ENCODE measurements at places on chromosomes 6 and 20.
A peak's percentile ranks its signal among the peaks of the same experiment; 100 is the strongest.

DNA sequence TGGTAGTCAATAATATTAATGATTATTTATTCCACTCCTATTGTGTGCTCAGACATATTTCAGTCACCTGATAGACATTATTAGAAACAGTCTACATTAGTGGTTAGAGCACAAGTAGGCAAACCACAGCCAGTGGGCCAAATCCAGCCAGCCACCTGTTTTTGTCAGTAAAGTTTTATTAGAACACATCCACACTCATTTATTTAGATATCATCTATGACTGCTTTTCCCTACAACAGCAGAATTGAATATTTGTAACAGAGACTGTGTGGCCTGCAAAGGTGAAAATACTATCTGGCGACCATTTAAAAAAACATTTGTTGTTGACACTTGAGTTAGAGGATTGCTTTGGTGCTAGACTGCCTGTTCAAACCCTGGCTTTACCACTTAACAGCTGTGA lies 220.0 kb upstream of the ZFP64 start:
- DNase-seq, result no peak

GRCh38 chr6:2877960-2878359 lies 25.1 kb downstream of the SERPINB9 start:
- no peak for DNase-seq

DNA sequence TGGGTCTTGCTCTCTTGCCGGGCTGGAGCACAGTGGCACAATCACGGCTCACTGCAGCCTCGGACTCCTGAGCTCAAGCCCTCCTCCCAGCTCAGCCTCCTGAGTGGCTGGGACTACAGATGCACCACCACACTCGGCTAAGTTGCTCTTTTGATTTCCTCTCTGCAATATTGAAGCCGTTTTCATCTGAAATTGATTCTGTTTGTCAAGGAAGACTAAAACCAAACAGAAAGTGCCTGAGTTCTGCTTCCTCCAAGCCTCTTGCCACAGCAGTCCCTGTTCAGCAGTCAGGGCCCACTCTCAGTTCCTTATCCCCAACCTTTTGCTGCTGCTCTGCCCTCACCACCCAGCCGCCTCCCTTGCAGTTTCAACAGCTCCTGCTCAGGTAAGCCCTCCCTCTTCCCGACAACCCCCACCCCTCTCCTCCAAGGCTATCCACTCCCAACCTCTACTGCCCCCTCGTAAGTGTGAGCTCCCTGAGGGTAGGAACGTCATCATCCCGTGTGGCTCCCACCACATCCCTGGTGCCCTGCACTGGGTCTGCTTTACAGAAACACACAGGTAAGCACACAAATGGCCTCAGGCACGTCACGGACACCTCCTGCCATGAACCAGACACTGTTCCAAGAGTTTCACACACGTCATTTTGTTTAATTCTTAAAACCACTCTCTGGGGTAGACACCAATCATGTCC lies 70.7 kb upstream of the TAB2 start:
- no peak for DNase-seq

DNA sequence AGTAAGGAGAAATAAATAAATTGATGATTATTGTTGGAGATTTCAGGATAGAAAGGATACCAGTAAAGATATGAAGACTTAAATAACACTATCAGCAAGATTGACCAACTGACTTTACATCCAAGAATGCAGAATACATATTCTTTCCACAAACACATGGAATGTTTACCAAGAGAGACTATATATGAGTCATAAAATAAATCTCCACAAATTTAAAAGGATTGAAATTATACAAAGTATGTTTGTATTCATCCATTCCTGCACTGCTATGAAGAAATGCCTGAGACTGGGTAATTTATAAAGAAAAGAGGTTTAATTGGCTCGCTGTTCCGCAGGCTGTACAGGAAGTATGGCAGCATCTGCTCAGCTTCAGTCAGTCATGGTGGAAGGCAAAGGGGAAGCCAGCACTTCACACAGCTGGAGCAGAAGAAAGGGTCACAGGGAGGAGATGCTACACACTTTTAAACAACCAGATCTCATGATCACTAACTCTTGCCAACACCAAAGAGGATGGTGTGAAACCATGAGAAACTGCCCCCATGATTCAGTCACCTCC lies 56.7 kb upstream of the TNFRSF21 start:
- DNase-seq, result no peak

DNA sequence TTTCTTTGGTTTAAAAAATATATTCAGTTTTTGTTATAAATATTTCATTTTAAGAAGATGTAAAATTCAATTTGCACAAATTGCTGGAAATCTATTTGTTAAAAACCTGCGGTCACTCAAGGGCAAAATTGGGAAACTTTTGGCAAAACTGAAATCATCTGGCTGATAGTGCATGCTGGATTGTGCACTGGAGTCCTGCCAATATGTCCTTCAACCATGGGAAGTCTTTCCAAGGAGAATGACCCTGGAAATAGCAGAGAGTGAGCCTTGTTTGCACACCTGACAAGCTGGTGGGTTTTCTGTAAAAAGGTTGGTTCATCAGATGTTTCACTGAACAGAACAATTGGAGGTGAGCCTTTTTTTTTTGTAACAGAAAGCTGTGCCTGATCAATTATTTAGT lies 413.5 kb downstream of the BTBD3 start:
- DNase-seq, result no peak

- no peak for DNase-seq
Measured at GRCh38 chr6:36576578-36576977, 17.6 kb upstream of the SRSF3 start.

DNA sequence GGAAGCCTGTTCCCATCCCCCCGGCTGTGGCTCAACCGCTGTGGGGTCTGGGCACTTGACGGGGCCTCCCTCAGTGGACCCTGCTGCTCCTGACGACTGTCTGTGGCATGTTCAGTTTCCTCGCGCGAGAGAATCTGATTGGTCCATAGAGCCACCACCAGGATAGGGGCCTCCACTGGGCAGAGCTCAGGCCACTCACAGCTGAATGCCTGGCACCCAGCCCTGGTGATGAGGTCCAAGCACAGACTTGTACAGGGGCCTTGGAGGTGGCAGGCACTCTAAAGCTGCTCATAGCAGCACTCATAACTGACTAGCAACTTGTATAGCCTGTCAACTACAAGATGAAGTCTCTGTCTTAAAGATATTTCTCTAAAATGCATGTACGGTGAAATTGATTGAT lies 368.1 kb downstream of the NRN1 start:
- DNase-seq, result no peak

DNA sequence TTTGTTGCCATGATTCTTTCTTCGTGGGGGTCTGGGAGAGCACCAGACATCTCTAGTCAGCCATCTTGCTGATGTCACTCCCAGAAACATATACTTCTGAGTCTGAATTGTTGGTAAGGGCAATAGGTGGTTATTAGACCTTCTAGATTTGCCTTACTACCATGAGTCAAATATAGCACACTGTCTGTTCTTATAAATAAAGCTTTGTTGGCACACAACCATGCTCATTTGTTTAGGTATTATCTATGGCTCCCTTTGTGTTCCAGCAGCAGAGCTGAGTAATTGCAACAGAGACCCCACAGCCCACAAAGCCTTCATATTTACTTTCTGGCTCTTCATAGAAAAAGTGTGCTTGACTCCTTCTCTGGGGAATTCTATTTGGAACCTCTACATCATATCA lies 62.9 kb downstream of the CDH26 start:
- no peak for DNase-seq

DNA sequence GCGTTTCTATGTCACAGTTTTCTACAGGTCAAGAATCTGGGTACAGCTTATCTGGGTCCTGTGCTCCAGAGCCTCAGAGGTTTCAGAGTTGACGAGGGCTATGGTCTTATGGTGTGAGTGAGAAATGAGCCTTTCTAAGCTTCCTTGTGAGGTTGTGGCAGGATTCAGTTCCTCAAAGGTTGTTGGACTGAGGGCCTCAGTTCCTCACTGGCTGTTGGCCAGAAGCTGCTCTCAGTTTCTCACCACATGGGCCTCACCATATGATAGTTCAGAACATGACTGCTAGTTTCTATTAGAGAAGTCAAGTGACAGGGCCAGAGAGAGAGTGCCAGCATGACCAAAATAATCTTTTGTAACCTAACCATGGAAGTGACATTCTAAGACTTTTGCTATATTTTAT lies 96.1 kb downstream of the NUS1 start:
- DNase-seq, result no peak

DNA sequence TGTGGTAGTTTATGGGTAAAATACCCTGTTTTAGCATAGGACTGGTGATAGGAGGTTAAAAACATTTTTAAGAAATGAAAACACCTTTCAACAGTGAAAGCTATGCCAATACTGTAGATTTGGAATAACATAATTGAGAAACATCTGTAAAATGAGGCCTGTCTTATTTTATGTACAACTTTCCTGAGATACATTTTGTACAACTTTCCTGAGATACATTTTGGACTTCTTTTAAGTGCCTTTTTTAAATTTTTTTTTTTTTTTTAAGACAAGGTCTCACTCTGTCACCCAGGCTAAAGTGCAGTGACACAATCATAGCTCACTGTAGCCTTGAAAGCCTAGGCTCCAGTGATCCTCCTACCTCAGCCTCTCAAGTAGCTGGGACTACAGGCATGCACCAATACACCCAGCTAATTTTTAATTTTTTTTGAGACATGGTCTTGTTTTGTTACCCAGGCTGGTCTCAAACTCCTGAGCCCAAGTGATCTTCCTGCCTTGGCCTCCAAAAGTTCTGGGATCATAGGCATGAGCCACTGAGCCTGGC lies 84.6 kb downstream of the MAN1A1 start:
- DNase-seq, result no peak

DNA sequence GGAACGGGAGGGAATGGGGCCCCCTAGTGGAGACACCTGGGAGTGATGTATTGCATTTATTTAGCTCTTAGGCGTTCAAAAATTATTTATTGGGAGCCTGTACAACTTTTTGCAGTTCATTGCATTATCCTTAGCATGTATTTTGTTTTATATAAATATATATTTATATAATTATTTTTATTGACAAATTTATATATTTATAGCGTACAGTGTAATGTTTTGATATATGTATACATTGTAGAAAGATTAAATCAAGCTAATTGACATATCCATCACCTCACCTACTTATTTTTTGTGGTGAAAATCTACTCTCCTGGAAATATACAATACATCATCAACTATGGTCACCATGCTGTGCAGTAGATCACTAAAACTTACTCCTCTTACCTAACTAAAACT lies 975 bp downstream of the SIRT5 start:
- DNase-seq, result no peak

- peak; percentile 66 for DNase-seq
Measured at GRCh38 chr6:152124429-152125074, 317.1 kb downstream of the ESR1 start.

GRCh38 chr6:52639493-52639892 lies 31.4 kb upstream of the TMEM14A start:
- DNase-seq, result no peak

DNA sequence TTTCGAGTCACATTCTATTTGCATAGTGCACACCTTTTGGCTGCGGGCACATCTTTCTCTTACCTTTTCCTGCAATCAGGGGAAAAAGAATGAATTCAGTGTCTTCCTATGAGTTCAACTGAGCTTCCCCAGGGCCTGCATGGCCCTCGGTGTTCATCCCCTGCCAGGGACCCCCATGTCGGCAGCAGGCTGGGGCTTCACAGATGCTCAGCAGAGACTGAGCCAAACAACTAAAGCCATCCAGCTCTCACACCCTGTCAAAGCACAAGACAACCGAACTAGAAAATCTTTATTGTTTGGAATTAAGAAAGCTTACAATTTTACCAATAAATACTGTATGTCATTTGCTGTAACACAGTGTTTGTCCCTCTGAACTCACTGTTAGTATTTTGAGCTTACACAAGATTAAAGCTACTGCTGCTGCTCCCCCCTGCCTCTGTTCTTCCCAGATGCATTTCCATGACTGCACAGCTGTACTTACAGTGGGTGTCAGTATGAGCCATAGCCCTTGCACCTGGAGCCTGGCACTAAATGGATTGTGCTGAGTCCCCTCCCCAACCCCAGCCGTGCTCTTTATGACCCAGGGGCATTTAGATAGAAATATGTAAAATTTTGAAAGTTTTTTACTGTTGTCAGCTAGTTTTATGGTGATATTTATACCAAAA lies 205.8 kb downstream of the TMEM242 start:
- no peak for DNase-seq
